ENCODE measurements at places on chromosomes 7 and 10. TPM values are rescaled to one million over a fixed set of nuclear protein-coding genes. Genes with fewer than 3 reads are reported as not detected.

DNA sequence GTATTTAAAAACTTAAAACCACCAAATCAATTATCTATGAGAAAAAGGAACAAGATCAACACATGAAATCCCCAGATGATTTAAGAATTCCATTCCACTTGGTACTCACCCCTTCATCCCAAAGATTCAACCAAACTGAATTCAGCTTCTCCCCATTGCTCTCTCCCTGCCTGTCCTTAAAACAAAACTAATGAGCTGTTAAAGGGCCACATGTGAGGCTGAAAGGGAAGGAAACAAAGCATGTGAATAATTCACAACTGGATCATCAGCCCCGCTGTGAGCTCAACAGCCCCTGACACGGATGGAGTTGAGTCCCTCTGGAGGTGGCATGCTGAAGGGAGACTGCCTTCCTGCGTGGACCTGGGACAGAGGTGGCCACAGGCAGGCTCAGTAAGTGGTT is 32.9 kb downstream of the VOPP1 start:
- no peak for DNase-seq
- peaks cover 28% of the 10 kb centered on the region for H3K4me1 ChIP-seq
- no peaks in the 10 kb centered on the region for H3K36me3 ChIP-seq
- H3K27ac ChIP-seq, result 0 out of 2 replicates have a peak overlapping the region, but pooled peaks have one; percentile 8
- no peaks in the 10 kb centered on the region for H3K27me3 ChIP-seq
- H3K4me3 ChIP-seq, result no peak overlapping the region

- no peak for DNase-seq
- no peak overlapping the region for H3K27ac ChIP-seq
- H3K27me3 ChIP-seq, result no peaks in the 10 kb centered on the region
- H3K4me1 ChIP-seq, result no peaks in the 10 kb centered on the region
- H3K36me3 ChIP-seq, result no peaks in the 10 kb centered on the region
- no peak overlapping the region for H3K4me3 ChIP-seq
Measured at GRCh38 chr7:79610313-79610712, 156.8 kb upstream of the MAGI2 start.

DNA sequence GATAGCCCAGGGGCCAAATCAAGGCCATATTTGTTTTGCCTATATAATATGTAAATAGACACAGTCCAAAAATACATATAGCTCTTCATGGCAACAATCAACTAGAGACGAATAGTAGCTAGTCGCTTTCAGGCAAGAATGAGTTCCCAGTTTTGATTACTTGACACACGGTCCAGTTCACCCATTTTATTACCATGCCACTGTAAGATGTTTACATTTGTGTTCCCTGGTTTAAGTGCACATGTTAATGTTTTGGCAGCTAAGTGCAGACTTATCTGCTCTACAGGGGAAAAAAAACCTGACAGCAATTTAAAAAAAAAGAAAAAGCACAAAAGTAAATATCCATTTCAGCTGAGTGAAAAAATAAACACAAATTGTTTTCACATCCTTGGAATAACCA is 213.1 kb downstream of the TPK1 start:
- H3K27ac ChIP-seq, result no peak overlapping the region
- DNase-seq, result no peak
- no peak overlapping the region for H3K4me3 ChIP-seq

MBLAC1 gene
- 1.2 TPM for polyA plus RNA-seq

Data from H1 (cell line).